ENCODE measurements at places on chromosomes 4 and X.

DNA sequence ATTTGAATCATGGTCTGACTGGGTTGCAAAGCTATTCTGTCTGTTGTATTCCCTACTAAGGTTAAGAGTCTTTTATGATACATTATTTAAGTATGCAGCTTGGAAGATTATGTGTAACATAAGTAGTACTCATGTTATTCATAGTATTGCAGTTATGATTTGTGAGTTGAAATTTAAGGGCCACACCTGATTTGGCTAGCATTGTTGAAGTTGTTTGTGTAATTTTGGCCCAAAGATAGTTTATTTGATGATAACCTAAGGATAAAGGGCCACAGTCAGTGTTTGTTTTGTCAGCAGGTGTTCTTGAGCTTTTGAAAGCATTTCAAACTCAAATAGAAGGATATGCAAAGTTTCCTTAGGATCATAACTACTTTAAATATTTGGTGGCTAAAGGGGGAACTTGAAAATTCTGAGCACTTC lies 38.9 kb downstream of the NUDT9 start:
- DNase-seq, result no peak

DNA sequence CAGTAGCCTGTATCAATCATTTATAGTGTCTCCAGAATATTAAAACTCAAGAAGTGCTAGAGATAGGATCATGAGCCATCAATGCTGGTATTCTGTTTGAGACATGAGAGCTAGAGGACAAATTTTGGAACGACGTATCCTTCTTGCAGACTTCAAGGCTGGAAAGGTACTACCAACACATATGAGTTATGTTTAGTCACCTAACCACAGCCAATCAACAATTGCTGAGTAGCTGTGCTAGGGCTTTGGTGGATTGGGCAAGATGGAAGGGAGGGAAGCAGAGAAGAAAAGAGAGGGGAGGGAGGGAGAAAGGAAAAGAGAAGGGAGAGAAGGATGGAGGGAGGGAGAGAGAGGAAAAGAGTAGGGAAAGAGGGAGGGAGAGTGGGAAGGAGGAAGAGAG lies 21.6 kb upstream of the RAI2 start:
- DNase-seq, result no peak

DNA sequence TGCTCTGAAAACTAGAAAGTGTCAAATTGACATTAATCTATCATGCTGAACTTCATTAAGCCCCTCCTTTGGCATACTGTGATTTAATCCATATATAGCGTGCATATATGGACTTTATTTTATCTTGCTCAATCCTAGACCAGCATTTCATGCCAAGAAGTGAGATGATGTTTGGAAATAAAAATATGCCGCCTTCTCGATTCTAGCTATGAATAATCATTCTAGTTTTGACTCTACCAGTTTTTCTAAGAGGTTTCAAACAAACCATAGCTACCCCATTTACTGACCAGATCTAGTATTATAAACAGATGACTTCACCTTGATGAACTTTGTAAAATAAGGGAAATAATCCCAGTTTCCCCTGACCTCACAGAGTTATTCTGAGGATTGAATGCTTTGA lies 95.0 kb downstream of the ARX start:
- no peak for DNase-seq

DNA sequence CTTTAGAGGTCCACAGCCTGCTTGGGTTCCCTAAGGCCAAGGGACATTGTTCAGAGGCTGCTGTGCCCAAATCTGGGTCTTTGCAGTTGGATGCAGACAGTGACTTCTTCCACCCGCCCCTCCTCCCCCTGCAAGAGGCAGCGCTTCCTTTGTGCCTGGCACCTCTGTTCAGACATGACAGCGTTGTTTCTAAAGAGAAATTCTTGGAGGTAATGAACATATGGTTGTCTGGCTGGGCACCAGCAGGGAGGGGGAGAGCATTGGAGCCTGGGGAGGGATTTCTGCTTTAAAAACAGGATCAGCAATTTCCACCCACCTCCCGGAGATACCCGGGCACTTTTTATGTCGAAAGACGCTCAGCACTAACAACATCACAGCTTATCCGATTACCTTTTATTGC lies 51.5 kb downstream of the PSAPL1 start:
- DNase-seq, result no peak

- no peak for DNase-seq
These were observed 197.6 kb upstream of the GYPA start for GRCh38 chr4:144338148-144338547.

GRCh38 chr4:150518559-150518958 lies 63.4 kb upstream of the MAB21L2 start:
- DNase-seq, result no peak

DNA sequence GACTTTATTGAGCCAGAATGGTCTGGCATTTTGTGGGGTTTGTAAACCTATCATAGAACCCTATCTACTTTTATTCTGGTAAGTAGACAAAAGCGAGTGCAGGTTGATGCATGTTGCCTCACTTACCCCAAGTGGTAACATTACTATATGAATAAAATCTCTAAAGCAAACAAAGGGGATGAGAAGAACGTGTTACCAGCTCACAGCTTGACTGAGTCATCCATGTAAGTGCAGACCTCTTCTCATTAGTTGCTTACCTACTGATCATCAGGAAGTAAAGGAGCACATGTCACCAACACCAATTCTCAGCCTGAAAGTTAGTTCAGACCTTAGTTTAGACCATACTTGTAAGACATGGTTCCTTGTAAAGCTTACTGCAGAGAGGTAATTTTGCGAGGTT lies 1328.3 kb downstream of the C4orf33 start:
- no peak for DNase-seq

DNA sequence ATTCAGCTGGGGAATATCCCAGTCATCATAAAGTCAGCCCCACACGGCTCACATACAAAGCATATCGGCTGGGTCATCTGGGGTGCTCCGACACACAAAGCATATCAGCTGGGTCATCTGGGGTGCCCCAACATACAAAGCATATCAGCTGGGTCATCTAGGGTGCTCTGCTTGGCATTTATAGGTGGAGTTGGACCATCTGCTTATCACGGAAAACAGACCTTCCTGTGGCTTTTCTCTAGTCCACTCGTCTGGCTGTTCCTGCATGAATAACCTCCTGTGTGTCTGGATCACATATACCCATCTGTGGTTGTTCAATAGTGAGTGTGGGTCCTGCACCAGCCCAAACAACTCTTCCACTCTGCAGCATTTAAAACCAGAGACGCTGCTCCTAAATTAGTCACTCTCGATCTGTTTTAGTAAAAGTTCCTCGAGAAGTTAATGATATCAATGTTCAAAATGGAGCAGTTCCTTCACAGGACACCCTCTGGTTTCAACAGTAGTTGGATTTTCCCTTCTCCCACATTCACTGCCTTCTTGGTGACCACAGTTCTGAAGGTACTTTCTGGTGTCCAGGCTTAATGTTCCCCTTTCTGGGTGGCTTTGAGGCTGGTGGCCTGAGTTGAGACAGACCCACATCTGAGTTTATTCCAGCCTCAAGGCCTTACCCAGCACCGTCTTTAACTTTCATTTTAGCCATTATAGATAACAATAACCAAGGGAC lies 70.0 kb upstream of the FRG1 start:
- DNase-seq, result no peak

GRCh38 chr4:173057442-173057841 lies 111.2 kb upstream of the GALNT7 start:
- DNase-seq, result no peak

- peak; percentile 14 for DNase-seq
These were observed 219.8 kb downstream of the ZNF674 start for GRCh38 chrX:46325312-46325877.

- peak; percentile 17 for DNase-seq
These were observed 423 bp downstream of the RPL39 start for GRCh38 chrX:119790977-119791436.

DNA sequence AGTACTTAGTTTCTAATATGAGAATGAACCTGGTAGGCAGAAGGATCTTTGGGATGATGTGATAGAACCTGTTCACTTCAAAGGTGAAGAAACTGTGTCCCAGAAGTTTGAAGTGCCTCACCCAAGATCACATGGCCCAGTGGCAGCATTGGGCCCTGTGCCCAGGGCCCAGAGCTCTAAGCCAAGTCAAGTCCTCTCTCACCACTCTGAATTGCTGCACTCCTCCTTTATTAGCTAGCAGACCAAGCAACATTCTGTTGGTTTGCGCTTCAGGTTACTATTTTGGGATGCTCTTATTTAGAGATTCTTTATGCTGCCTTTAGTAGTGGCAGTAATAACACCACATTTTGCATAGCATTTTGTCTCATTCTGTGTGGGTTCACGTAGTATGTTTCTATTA lies 82.7 kb downstream of the PARM1 start:
- DNase-seq, result no peak

DNA sequence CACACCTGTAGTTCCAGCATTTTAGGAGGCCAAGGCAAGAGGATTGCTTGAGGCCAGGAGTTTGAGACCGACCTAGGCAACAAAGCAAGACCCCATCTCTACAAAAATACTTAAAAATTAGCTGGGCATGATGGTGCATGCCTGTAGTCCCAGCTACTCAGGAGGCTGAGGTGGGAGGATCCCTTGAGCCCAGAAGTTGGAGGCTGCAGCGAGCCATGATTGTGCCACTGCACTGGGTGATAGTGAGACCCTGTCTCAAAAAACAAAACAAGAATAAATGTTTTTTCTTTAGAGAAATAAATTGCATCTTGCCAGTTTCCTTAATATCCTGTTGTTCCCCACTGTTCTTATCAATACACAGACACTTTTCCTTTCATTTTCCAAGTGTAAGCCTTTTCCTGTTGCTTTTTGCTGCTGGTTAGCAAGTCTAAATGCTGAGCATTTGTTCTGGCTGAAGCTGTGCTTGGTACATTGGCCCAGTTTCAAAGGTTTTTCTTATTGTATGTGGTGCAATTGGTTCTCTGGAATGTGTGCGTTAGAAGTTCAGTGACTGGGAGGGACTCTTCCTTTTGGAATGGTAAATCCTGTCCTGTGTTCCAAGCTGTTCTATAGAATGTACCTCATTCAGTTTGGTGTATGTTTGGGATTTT lies 98.2 kb downstream of the AFF1 start:
- DNase-seq, result no peak

DNA sequence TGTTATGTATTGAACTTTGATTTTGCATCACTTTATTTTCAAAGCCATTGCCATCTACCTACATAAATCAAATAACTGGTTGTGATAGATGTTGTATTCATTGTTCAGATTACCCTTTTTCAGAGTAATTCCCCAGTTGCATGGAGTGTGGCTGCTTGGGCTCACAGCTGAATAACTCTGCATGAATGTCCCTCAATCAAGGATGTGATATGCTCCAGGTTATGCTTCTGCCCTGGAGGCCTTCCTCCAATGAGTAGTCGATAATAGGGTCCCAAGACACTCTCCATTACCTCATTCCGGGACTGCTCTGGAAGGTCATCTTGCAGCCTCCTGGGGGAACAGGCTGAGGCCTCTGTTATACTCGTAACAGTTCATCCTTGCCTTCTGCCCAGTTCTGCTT lies 251.8 kb downstream of the ADGRL3 start:
- no peak for DNase-seq

- DNase-seq, result no peak
These were observed 193.9 kb upstream of the RPL34 start for GRCh38 chr4:108426493-108426892.

GRCh38 chr4:23631255-23631950 lies 258.4 kb downstream of the PPARGC1A start:
- DNase-seq, result no peak

Measured in activated T-helper 1 cell treated with anti-CD3 and anti-CD28 coated beads, Interleukin-2, amount 50 U/mL, for 16 hours (primary cell).